ENCODE measurements at places on chromosomes 16 and 17. TPM values are rescaled to one million over a fixed set of nuclear protein-coding genes. Genes with fewer than 3 reads are reported as not detected.

Gene SDR42E1
- polyA plus RNA-seq = 0.11 TPM

Gene JPH3
- not detected for polyA plus RNA-seq

Gene ATAD5
- 0.25 TPM for polyA plus RNA-seq

Gene TBC1D3I
- polyA plus RNA-seq = 0.12 TPM

Gene BOLA2B
- 143 TPM for polyA plus RNA-seq

Gene FOXJ1
- not detected for polyA plus RNA-seq

Gene MYO19
- 18.6 TPM for polyA plus RNA-seq

Gene NACA2
- 0.13 TPM for polyA plus RNA-seq
